ENCODE measurements at places on chromosomes 11 and 22.

GRCh38 chr11:43928721-43929120, 13.7 kb upstream of the C11orf96 start:
- DNase-seq: no peak

DNA sequence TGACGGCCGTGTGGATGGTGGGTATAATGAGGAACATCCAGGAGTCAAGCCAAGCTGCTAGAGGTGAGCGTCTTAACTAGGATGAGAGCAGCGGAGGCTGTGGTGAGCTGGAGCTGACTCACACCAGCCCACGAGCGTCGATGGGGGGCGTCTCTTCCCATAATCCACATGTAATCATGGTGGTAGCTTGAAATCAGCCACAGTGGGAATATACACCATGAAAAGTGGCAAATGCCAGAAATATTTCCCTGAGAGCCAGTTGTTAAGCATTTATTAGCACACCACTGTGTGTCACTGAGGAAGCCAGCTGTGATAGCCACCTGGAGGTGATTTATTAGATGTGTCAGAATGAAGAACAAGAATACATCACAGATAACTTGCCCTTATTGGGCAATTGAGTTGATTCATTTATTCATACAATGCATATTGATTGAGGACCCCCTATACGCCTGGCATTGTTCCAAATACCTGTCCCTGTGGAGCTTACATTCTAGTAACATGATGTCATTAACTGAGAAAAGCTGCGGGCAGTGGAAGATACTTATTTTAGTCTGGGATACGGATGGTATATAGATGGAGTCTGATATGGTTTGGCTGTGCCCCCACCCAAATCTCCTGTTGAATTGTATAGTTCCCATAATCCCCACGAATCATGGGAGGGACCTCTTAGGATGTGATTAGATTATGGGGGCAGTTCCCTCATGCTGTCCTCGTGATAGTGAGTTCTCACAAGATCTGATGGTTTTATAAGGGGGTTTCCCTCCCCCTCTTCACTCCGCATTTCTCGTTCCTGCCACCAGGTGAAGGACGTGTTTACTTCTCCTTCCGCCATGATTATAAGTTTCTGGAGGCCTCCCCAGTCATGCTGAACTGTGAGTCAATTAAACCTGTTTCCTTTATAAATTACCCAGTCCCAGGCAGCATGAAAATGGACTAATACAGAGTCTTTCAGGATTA, 473.4 kb downstream of the METTL15 start:
- no peak for DNase-seq

GRCh38 chr22:27769012-27769411, 32.5 kb downstream of the MN1 start:
- no peak for DNase-seq

GRCh38 chr22:22521631-22522030, 1.6 kb upstream of the ZNF280A start:
- DNase-seq: no peak

- no peak for DNase-seq
These were observed 6.5 kb downstream of the MSANTD2 start for GRCh38 chr11:124793466-124794278.

GRCh38 chr11:106369224-106369623, 291.8 kb downstream of the AASDHPPT start:
- no peak for DNase-seq

GRCh38 chr11:134350381-134350780, 18.6 kb downstream of the GLB1L2 start:
- no peak for DNase-seq

DNA sequence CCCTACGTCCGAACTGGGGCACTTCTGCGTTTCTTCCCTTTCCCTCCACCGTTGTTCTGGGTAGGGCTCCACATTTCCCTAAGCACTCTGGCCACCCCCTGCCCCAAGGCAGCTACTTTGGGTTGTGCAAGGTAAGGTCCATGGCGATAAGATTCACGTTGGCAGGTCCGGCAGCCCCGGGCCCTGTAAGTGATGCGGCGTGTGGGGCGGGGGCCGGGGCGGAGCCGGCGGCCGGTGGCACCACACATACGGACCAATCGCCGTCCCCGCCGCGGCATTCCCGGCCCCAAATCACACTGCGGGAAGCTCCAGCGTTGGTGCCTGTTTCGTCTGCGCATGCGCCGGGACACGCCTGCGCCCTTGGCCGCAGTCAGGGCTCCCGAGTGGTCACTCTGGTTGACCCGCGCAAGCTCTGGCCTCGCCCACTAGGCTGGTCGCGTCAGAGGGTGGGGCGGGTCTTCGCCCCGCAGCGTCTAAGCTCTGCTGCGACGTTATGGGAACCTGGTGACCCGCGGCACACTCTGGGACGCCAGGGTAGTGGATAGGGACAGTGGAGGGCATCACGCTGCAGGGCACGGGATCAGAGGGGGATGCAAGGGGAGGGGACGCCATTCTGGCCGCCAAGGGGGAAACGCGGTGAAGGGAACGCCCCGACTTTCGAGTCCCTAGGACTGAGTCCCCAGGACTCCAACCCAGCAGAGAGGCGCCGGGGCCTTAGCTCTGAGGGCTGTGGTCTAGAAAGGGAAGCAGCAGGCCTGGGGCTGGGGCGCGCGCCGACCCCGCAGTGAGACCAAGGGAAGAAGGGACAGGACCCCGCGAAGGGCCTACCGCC, 1.6 kb downstream of the FADS1 start:
- peak; percentile 67 for DNase-seq

GRCh38 chr11:7353100-7353499, 101.4 kb downstream of the SYT9 start:
- DNase-seq: peak; percentile 10

- DNase-seq: no peak
These were observed 2.0 kb downstream of the HPS5 start for GRCh38 chr11:18319914-18320313.

GRCh38 chr11:84626256-84626655, 1000.9 kb downstream of the DLG2 start:
- DNase-seq: no peak

DNA sequence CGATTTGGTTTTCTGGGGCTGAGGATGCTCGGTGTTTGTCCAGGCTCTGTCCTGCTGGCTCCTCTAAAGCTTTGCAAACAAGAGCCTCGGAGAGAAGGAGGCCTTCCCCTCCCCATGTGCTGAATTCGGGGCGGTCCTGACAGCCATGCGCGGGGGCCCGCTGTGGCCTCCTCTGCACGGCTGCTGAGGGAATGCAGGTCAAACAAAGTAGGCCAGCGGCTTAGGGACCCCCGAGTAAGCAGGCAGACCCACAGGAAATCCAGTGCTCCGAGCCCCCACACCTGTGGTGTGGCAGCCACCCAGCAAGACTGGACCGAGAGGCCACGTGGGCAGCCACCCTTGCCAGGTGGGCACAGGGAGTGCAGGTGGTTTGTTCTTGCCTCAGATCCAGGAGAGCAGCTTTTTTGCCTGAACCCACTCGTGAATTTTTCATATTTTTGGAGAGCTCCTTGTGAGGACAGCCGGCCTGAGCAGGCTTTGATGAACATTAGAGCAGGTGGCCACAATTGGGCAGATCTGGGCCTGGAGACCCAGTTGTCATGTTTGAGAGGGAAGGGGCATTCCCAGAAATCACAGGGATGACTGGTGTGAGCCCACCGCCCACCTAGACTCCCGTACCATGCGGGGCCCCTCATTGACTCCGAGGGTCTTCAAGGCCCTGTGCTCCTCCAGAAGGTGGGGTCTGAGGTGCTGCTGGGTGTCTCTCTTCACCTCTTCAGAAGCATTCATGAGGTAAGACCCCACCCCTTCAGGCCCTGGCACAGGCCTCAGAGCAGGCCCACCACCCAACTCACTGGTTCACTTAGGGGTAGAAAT, 43.0 kb upstream of the KCNQ1OT1 start:
- no peak for DNase-seq

DNA sequence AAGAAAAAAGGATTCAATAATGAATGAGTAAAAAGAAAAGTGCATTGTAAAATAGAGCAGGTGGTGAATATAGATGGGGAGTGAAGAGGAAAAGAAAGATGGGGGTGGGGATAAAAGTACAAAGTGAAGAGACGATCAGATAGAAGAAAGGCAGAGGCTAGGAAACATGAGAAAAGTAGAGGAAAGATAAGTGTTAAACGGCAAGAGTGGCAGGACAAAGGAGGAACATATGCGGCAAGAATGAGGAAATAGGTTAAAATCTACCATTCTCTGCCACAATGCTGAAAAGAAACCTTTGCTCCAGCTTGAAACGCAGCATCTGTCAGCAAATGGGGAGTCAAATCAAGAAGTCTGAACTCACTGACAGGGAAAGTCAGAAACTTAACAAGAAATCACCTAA, 6.8 kb downstream of the FUT4 start:
- DNase-seq: no peak

DNA sequence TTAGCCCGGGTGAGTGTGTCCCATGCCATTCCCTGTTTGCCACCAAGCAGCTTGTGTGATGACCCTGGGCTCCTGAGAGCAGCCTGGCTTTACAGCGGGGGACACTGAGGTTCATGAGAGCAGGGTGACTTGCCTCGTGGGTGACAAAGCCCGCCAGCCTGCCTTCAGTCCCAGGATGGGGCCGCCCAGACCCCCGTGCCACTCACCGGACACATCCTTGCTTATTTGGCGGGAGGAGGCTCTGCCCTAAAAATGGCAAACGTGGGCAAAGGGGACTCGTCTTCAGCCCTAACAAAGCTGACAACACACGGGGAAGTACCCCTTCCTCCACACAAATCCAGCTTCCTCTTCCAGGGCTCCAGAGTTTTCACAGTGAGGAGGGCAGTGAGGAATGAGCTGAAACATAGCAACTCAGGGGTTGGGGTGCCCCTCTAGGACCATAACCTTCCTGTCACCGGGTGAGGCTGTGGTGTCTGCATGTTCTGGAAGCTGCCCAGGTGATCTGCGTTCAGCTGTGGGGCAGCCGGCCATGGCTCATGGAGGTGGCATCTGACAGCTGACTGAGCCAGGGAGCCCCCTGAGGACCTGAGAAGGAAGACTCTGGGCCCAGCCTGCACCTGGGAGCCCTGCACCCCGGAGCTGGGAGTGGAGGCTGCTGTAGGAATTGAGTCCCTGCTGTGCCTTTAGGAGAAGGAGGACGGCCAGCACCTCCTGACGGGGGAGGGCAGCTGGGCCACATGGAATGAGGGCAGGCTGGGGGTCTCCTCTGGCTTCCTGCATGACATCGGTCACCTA, 16.7 kb downstream of the RIBC2 start:
- no peak for DNase-seq

DNA sequence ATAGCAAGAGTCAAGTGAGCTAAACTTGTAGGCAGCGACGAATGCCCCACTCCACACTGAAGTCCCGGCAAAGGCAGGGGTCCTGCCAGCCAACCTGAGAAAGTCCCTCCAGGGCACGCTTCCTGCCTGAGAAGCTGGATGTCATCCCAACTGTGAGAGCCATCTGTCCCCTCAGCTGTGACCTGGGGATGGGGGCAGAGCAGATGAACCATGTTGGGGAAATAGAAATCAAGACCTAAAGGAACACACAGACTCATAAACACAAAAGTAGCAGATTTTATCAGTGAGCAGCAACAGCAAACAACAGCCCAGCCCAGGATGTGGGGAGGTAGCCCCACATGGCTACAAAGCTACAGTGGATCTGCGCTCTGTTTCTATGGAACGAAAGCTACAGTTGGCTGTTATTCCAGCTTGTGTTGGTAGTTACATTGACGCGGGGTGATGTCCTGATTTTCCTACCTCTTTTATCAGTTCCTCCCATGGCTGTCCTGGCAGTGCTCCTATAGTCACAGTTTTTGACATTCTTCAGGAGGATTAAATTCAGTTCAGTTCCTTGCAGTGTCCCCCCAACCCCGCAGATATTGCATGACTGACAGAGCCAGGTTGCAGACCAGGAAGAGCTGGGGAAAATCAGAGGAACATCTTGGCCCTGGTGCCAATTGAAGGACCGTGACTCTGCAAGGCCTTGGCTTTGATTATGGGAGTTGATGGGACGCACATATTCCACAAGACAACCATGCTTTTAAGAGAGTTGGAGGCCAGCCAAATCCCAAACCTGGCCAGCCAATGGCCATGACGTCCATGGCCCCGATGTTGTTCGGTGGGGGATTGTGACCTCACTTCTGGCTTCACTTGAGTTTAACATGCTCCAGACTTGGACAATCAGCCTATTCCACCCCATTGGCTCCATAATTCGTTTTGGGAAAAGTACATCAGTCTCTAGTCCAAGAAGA, 14.6 kb downstream of the MRGPRD start:
- DNase-seq: no peak

DNA sequence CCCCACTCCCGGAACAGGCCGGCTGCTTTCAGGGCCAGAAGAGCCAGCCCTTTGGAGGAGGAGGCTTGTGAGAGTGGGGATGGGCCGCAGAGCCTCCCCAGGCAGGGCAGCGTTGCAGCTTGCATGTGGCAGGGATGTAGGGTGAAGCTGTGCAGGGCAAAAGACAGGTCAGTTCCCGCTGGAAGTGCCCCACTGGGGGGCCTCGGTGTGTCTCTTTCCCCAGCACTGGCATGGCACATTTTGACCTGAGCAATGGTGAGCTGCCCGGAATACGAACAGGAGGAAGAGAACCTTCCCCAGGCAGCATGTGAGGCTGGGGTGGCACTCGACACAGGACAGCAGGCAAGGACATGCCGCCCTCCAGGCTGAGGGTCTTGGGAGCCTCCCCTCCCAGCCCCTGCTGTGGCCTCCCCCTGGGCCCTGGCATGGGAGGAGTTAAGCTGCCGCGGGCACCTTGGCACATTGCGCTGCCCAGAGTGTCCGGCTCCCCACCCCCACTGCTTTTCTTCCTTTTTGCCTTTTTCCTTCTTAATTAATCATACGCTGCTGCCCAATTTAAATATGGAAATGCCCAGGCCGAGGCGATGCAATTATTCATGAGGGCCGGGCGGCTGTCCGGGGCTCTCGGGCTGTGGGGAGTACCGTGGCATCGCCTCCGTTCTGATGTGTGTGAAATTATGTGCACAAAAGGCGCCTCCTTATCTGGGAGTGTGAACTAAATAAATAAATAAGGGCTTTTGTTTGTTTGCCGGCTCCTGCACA, 76.0 kb upstream of the WNT7B start:
- peak; percentile 53 for DNase-seq

DNA sequence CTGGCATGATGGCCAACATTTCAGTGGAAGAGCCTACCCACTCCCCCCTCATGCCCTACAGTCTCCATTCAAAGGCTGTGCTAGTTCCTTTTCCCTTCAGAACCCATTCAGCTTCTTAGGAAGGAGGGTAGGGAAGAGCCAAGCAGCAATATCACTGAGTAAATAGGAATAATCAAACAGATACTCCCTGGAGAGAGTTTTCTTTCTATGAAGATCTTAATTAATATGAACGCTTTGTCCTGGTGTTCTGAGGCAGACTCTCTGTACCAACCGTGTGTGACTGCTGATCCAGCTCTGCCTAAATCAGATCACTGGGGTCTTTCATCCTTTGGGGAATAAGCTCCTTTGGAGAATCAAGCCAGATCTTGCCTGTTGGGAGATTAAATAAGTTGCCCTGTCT, 75.2 kb upstream of the NNMT start:
- DNase-seq: no peak
